ENCODE measurements at places on chromosomes 16 and 17.

GRCh38 chr16:6059671-6060070, 962.1 kb upstream of the EEF2KMT start:
- DNase-seq = no peak

DNA sequence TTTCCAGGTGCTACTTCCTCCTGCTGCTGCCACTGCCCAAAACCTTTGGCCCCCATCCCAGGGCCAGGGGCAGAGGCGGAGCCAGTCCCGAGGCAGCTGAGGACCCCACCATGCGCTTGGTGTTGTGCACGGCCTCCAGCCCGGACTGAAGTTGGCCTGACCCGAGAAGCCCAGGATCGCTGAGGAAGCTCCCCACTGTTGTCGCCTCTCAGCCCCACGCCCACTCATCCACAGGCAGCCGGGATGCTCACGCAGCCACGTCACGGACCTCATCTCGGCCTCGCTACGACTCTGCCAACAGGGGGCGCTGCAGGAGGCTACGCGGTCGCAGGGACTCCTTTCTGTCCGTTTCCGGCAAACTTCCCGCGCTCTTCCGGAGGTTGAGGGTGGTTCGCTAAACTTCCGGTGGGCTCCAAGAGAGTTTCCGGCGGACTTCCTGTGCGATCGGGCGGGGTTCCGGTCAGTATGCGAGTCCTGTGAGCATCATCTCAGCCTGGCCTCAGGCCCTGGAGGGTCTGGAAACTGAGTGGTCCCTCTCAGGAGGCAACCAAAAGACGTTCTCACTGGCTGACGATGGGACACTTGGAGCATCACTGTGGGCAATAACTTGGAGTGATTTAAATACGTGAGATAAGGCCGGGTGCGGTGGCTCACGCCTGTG, 12.4 kb downstream of the ZG16B start:
- DNase-seq = peak; percentile 68

GRCh38 chr17:45640141-45640850, 143.8 kb upstream of the CRHR1 start:
- DNase-seq = peak; percentile 78

DNA sequence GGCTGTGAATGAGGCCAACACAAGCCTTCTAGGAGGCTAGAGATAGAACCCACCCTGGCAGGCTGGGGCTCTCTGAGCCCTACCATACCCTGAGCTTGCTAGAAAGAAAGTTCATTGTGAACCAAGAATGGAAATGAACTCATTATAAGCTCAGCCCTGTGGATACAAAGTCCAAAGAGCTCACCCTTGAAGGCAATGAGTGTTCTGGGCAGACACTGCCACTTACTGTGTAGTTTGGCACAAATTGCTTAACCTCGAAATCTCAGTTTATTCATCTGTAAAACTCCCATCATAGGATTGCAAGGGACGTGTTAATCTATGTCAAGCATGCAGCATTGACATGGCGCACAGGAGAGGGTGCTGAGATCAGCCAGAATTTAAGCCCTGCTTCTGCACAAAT, 5.5 kb downstream of the KDM8 start:
- DNase-seq = no peak

DNA sequence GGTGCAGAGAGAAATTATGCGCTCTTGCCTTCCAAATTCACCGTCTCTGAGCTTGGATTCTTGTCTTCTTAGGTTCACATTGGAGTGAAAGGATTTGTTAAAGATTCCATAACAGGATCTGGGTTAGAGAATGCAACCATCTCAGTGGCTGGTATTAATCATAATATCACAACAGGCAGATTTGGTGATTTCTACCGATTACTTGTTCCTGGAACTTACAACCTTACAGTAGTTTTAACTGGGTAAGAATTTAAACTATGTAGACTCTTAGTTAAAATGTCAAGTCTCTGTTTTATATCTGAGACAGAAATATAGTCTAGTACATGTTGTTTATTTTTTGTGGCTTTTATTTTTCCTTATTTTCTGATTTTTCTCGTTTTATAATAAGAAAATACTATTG, 42.9 kb downstream of the CPD start:
- DNase-seq = no peak

- no peak for DNase-seq
These were observed 27.3 kb downstream of the NUBP1 start for GRCh38 chr16:10770907-10771306.

DNA sequence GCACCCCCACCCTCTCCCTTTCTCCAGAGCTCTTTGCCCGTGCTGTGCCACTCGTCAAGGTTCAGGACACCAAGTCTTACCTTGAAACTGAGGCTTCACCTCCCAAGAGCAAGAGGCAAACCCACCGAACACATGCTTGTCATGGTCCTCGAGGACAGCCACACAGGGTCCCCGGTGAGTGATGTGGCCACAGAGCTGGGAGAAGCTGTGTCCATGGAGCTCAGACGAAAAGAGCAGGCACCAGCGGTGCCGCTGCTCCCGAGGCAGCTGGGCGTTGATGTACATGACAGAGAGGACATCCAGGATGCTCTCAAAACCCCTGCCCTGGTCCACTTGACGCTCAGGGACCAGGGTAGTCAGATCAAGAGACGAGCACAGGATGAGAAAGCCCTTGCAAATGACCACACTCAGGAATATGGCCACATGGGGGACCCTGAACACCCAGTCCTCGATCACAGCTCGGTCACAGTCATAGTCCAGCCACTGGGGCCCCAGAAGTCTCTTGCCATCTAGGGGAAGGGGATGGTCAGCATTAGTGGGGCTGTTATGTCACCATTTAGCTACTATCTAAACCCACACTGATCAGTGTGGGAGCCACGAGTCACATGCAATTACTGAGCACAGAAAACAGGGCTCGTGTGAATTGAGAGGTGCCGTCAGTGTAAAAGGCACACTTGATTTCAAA, 17.8 kb downstream of the MEAK7 start:
- DNase-seq = no peak

GRCh38 chr16:27270349-27270748, 1.8 kb upstream of the NSMCE1 start:
- DNase-seq = no peak

GRCh38 chr17:30958187-30958586, 12.7 kb upstream of the RNF135 start:
- no peak for DNase-seq

- DNase-seq = no peak
These were observed 7.6 kb downstream of the MYO1C start for GRCh38 chr17:1484676-1485422.
